ENCODE measurements at places on chromosomes 12 and 14. TPM values are rescaled to one million over a fixed set of nuclear protein-coding genes. Genes with fewer than 3 reads are reported as not detected.

TMEM119 gene
- total RNA-seq: 10.6 TPM

GRCh38 chr12:71942259-71942658 is 3.6 kb downstream of the TPH2 start:
- no peak for DNase-seq

GRCh38 chr12:101828463-101829196 is 2.1 kb downstream of the GNPTAB start:
- no peak for DNase-seq

- DNase-seq: no peak
Observed at GRCh38 chr14:105471297-105471821, 3.3 kb upstream of the CRIP2 start.

KIF5A gene
- total RNA-seq: 0.81 TPM

Measured in mucosa of gallbladder (tissue), 1 donor.